CD4-positive, CD25-positive, alpha-beta regulatory T cell (primary cell): ENCODE measurements at places on chromosomes 13 and 19. TPM values are rescaled to one million over a fixed set of nuclear protein-coding genes. Genes with fewer than 3 reads are reported as not detected.

The TNNT1 gene
- total RNA-seq = not detected

The CACNA1A gene
- 0.62 TPM for total RNA-seq

The ZNF573 gene
- total RNA-seq = 6.0 TPM

The GJB2 gene
- not detected for total RNA-seq

The CALR3 gene
- not detected for total RNA-seq

The LGALS7B gene
- total RNA-seq = not detected

The ZNF763 gene
- total RNA-seq = 3.2 TPM

The IRGC gene
- total RNA-seq = not detected

The ATCAY gene
- not detected for total RNA-seq
